ENCODE measurements at places on chromosomes 2 and 18.

GRCh38 chr2:57050007-57050406, 866.2 kb downstream of the CCDC85A start:
- no peak for DNase-seq

- DNase-seq = no peak
These were observed 16.7 kb downstream of the BCL2 start for GRCh38 chr18:63302636-63303405.

GRCh38 chr2:148853458-148853857, 21.6 kb upstream of the KIF5C start:
- no peak for DNase-seq

- no peak for DNase-seq
These were observed 272.8 kb upstream of the MMADHC start for GRCh38 chr2:149860276-149860921.

DNA sequence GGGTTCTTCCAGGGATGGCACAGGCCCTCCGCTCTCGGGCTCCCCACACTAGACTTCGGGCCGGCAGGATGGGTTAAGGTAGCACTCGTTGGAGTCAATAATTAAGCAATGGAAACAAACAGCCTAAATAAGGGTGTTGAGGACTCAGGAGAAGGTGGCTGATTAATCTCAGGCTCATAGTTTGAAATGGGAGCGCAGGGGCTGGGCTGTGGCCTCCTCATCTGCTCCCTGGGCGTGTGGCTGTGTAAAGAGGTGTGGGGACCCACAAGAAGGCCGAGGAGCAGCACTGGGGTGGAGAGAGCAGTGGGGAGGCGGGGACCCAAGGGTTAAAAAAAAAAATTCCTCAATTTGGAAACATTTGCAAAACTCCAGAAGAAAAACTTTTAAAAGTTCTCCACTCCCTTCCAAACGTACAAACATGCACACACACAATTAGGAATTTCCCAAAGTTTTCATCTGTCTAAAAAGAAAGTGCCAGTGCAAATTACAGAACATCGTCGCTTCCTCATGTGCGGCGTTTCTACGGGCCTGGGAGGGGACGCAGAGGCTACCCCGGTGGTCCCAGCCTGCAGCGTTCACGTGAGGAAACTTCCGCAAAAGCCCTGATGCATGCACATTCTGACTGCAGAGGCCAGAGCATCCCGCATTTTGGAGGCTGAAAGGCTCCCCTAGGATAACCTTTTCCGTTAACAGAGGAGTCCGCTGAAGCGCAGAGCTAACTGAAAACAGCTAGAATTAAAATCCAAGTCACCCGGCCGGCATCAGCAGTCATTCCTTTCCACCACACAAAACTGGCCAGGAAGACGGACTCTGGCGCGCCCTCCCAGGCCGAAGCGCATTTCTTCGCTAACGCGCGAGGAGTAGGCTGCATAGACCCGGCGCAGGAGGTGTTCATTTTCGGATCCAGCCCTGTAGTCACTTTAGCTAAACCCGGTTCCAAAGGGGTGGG, 1.0 kb upstream of the TUBB6 start:
- no peak for DNase-seq

Data from NCI-H2081 (cell line).